NCI-H187 treated with DMSO at 0.1 percent for 48 hours (cell line): ENCODE measurements at places on chromosomes 4 and X.

- no peak for DNase-seq
These were observed 80.8 kb downstream of the CCSER1 start for GRCh38 chr4:90207887-90208454.

DNA sequence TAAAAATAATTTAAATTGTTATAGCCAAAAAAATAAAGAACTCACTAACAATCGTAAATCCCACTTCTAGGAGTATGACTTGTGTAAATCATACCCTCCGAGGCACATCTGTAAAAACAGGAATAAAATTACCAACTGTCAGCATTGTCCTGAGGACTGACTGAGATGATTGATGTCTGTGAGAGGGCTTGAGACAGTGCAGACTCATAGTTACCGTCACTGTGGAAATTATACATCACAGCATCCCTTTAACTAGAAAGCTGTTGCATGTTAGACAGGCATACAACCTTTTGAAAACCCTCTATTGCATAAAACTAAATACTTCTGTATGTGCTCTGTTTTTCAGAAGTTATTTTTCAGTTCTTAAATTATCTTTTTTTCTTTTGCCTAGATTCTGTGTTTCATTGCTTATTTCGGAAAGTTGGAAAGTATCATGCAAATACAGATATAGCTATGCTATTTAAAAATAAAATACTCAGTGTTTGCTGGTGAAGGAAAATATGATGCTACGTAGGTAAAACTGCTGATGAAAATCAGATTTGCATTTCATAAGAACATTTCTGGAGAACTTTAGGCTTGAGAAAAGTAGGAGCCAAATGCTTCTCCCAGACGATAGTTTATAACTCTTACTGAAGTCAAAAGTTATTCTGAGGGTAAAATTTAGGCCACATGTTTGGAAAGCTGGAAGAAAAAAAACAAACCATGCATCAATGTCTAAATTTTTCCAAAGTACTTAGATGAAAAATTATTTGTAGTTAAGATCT lies 13.6 kb upstream of the RBPJ start:
- DNase-seq, result no peak

DNA sequence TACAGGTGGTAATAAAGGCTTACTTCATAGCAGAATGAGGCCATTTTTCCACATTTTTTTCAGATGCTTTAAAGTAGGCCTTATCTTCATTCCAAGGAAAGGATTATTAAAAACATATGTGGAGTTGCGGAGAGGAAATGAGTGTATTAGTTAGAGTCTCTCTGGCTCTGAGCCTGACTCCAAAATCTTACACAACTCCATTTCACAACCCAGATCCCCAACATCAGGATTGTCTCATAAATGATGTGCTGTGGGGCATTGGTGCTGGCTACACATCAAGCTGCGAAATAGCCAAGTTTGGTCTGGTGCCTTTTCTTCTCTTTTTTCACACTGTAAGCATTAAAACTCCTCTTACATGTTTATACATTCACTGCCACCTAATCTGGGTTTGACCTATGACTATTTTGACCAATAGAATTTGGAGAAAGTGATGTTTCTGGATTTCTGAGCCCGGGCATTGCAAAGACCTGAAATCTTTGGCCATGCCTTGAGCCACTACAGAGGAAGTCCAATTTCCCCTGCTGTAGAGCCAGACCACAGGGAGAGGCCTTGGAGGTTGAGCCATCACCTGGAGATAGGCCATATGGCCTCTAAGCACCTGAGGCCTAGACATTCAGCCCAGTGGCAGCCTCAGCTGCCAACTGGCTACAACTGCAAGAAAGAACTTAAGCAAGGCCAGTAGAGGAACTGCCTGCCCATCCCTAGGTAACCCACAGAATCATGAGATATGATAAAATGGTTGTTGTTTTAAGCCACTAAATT lies 16.7 kb upstream of the SOD3 start:
- no peak for DNase-seq

DNA sequence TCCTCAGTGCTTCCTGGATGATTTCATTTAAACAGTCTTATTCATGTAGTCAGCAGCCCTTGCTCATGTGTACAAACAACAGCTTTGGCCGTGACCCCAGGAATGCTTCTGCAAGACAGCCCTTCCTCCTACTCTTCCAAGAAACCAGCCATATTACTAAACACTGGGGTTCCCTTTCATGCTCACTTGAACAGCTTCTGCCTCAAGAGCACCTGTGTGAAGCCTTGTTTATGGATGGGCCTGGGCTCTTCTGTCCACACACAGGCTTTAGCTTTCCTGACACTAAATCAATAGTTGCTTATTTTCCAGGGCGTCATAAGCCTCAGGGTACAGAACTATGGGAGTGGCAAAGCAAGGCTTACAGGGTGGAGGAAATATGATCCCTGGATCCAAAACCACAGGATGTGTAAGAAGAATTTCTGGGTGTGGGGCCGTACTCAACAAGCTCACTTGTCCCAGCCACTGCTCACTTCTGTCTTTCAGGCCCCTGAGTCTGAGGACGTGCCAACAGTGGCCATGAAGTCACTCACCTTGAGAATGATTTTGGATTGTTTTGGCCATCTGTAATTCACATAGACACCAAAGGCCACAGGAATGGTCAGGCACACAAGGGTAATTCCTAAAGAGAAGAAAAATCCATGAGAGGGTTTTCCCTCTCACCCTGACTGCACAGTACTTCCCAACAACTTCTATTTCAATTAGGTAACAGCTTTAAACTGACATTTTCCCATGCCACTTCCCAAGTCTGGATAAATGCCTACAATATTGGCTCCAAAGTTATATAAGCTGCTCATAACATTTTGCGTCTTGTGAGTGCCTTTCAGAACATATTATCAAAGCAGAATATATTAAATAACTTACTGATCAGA lies 17.7 kb downstream of the SLC10A6 start:
- DNase-seq, result peak; percentile 49

DNA sequence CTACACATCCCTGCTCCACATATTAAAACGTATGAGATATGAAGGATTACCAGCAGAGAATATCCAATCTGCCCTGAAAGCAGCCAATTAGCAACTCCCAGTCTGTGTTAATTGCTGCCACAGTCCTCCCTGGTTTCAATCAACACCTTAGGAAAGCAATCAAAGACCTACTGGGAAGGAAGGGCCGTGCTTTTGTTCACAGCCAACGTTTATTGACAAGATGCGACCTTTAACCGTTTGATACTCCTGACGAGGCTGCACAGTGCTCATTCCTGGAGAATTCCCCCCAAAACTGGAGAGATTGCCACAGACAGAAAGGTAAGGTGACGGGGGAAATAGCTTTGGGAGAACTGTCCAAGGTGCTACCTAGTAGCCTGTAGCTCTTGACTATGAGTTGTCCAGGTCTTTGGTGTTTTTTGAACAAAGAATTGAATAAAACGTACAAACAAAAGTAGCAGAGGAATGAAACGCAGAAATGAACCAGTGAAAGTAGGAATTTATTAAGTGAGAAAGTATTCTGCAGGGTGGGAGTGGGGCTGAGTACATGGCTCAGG lies 596.5 kb downstream of the NLGN4X start:
- no peak for DNase-seq

GRCh38 chrX:143165778-143166177 lies 140.1 kb downstream of the SPANXN4 start:
- no peak for DNase-seq

- DNase-seq, result no peak
These were observed 3.9 kb downstream of the CITED1 start for GRCh38 chrX:72301781-72302180.

GRCh38 chr4:185272245-185272644 lies 62.8 kb downstream of the SNX25 start:
- DNase-seq, result no peak

DNA sequence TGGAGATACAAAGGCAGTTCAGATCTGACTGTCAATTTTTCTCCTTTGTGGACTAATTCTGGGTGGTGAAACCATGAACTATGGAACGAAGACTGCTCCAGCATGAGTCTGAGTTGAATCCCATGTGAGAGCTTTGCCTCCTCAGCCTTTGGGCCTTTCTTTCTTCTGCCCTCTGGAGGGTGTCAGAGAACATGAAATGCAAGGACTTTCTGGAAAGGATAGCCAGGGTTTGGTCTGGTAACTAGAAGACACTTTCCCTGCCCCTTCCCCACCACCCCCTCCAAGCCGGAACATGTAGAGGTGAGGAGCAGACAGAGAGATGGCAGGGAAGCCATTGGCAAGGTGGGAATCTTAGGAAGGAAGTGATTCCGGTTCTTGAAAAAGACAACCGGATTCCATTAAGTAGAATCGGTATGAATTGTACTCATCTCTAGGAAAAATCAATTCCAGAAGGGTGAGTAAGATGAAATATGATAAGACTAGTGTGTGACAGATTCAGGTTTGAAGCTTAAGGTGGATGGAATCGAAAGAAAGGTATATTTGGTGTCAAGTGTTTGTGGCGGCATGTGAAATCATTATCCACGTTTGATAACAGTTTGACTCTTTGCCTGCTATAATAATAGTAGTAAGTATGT lies 19.0 kb downstream of the FHL1 start:
- no peak for DNase-seq

DNA sequence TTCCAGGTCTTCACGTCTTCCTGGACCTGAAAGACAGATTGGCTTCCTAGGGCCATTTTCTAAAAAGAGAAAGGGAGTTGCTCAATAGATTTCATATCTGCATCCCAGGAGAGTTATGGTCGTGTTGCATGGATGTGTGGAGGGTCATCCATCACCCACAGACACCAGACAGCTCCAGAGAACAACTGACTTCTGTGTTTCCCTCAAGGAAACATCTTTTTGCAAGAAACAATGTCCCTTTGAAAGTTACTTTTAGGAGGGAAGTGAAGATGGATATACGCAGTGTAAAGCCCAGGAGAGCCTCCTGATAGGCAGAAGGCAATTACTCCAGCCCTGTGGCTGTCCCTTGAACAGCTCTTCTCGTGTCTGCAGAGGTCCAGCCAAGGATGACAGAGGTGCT lies 108.3 kb downstream of the CLNK start:
- DNase-seq, result no peak

DNA sequence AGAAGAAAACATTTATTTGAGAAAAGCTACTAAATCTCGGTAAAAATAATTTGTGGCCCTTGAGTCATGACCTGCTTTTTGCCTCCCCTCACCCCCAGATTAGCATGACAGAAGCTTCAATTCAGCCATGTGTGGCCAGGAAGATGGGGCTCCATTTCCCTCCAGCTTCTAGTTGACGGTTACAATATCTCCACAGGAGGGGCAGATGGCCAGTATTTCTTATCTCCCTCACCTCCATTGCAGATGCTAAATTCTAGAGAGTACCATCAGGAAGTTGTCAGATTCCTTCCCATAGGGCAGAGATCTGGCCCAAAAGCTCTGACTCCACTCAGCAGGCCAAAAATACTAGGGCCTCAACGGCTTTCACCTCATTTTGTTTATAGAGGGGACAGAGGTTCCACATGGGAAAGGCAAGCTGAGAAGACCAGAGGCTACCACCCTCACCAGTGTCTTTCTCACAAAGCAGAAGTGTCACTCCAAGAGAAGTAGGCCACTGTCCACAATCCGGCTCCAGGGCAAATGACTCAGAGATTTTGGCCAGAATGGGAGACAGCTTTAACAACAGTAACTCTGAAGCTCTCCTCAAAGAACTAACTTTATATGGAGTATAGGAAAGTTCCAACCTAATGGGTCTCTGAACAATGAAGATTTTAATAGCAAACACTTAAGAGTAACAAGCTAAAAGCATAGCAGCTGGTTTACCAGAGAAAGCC lies 108.3 kb downstream of the TBC1D19 start:
- DNase-seq, result no peak

- no peak for DNase-seq
These were observed 47.6 kb downstream of the GRK4 start for GRCh38 chr4:3010998-3011397.

DNA sequence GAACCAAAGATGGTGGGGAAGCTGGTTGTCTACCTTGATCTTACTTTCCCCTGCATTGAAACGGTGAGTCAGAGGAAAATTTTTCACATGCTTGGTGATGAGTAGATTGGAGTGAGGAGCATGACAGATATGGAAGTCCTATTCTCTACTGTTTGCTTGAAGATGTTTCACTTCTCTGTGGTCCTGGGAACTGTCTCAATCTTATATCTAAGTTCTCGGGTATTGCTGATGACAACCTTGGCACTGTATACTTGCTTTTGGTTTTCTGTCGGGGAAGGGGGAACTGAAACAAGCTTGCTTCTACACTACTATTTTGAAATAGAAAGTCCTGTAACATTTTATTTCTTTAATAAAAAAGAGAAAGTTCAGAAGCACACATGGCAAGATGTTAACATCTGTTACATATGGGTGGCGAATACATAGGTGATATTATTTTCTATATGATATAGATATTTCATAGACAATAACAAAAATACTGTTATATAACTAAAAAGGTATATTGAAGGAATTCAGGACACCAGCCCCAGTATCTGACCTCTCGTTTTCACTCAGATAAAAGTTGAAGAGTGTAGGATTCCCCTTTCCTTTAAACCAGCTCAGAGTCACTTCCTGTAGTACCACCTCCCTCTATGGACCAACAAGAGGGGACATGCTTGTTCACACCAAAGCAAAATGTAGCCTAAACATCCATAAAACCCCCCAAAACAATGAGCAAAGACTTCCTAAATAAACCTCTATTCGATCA lies 88.8 kb downstream of the FMR1NB start:
- DNase-seq, result no peak

DNA sequence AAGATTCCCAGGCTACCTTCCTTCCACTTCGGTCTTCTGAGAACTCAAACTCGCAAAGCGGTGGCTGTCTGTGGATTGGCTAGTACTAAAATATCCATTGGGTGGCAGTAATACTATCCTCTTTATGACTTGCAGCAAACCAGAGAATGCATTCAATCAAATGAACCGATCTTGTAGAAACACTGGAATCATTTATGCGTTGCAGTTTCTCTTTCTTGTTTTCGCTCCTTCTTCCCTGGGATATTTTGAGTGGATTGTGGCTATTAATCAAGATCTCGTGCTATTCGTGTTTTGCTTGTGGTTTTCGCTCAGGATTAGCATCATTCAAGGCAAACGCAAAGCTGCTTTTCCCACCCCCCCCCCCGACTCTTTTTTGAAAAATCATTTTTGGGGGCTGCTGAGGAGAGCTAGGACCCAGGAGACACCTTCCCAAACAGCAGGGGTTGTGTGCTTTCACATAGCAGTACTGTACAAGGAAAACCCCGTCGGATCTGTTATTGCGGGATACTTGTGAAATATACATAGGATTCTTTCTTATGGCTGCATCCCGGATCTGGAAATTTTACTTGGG lies at the start of gene IL1RAPL1:
TSS of gene IL1RAPL1 (plus strand) at position 466 of the 571 bp plus-strand sequence.
- peak; percentile 74 for DNase-seq

GRCh38 chrX:12496343-12496742 lies 294.9 kb upstream of the PRPS2 start:
- DNase-seq, result no peak

DNA sequence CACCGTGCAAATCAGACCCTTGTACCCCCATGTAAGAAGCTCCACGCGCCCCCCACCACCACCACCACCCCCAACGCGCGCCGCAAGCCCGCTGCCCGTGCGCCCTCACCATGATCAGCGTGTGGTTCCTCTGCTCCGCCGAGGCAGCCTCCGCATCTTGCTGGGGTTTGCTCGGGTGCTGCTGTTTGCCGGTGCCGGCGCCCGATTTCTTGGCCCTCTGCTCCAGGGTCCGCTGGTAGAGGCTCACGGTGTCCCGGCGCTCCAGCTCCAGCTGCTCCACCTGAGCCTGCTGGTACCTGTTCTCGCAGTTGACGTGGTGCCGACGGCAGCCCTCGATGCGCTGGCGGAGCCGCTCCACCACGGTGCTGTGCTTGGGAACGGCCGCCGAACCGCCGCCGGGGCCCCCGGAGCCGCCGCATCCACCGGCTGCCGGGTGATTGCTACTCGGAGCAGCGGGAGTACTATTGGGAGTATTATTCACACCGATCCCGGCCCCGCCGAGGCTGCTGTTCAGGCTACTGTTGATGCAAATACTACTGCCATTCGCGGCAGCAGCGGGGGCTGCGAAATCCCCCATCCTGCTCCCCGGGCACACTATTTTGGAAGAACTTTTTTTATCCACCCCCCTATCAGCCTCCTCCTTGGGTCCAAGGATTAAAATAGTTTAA lies 1.1 kb downstream of the MAML3 start:
- DNase-seq, result no peak
